Stimulated activated CD8-positive, alpha-beta memory T cell treated with anti-CD3 and anti-CD28 coated beads, Interleukin-7, amount 100 ng/mL, for 4 hours (primary cell): ENCODE measurements at places on chromosomes 11 and 22.

DNA sequence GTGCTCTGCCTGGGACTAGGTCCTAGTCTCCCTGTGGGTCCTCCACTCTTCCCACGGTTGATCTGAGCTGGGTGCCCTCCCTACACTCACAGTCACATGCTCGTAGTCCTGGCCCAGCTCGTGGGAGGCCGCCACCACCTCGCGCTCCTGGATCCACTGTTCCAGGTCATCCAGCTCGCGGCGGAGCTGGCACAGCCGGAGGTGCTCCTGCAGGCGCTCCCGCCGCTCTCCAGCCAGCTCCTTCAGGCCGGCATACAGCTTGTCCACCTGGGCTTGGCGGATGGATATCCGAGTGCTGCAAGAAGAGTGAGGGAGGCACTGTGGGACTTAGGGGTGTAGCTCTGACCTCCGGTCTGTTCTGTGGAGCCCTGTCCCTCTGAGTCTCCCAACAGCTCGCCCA lies 14.8 kb upstream of the RBM4B start:
- DNase-seq, result no peak

DNA sequence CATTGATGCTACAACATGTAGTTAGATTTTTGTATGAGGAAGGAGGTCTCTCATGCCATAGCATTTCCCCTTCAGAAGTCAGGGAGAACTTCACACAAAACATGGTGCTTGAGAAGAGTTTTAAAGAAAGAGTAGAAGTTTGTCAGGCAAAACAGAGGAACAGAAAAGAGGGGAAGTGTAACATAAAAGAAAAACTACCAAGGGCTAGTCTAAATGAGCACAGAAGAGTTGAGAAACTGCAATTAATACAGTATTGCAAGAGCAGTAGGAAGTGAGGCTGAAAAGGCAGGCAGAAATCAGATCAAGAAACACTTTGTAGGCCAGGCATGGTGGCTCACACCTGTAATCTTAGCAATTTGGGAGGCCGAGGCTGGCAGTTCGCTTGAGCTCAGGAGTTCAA lies 61.0 kb downstream of the FAM168A start:
- DNase-seq, result no peak

DNA sequence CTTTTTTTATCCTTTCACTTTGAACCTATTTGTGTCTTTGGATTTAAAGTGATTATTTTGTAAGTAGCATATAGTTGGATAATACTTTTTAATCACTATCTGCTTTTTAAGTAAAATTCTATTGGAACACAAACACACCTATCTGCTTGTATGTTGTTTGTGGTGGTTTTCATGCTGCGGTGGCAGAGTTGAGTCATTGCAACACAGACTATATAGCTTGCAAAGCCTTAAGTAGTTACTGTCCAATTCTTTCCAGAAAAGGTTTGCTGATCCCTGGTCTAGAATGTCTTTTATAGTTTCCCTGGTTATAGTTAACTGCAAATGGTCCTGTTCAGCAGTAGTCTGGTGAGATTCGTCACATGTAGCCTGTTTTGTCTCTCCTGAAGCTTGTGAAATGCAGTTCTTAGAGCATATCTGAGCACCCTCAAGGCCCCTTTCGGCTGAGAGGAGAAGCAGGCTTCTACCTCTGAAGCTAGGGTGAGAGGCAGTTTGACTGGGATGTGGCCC lies 21.5 kb downstream of the SHANK3 start:
- DNase-seq, result no peak

DNA sequence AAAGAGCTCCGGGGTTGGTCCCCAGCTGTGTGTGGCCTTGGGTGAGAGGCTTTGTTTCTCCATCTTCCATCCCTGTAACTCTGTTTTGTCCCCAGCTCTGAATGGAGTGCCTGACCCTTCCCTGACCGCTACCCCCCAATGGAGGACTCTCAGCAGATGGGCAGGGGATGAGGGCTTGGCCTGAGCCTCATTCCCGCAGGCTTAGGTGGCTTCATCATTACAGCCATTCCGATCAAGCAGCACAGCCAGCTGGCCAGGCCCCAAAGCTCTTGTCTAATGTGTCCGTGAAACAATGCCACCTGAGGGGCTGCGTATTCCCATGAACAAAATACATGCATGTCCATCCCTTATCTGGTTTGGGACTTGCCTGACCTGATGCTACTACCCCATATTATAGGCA lies 3.9 kb upstream of the CDC42EP2 start:
- DNase-seq, result no peak

DNA sequence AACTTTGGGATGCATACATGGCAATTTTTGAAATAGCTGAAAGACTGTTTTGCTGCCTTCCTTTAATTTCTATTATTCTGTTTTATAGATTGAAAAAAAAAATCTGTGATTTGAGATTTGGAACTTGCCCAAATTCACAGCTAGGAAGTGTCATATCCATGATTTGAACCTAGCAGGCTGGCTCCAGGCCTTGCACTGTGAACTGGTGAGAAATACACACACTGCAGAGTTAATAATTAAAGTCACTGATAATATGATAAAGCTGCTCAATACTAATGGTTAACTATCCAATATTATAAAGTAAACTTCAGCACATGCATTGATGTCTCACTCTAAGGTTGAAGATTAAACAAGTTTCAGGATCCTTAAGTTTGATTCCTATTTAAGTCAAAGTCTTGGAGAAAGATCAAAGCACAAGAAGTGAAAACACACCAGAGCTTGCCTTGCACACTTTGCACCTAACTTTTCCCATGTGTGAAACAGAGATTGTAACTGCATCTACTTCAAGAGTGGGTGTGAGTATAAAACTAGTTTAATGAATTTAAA lies 150.6 kb upstream of the CCDC179 start:
- DNase-seq, result no peak

GRCh38 chr11:126810776-126811175 lies 189.8 kb downstream of the KIRREL3 start:
- DNase-seq, result no peak

DNA sequence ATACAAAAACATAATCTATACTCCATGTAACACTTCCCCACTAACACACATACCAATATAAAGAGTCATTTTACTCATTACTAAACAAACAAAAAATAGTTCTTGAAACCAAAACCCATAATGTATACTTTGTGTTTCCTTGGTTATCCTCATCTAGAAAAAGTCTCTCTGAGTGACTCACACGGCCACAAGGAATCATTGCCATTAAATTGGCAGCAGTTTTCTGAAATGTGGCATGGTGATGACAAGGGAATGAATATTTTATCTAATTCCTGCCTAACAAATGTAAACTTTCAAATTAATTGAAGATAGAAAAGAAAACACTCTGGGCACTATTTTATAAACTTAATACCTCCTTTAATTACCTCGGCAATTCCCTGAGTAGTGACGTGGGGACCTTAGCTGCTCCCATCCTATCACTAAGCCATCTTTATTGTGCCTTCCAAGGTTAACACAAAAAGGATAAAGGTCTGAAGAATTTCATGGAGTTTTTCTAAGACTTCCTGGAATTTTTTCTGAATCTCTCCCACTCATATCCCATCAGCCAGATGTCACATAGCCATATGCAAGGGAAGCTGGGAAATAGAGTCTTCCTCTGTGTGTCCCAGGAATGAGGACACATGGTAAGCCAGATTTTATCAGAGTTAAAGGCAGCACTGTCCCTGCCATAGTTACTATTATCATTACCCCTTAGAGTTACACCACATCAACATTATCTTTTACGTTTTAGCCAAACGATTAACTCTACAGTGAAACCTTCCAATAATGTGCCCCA lies 857.2 kb upstream of the TENM4 start:
- no peak for DNase-seq

DNA sequence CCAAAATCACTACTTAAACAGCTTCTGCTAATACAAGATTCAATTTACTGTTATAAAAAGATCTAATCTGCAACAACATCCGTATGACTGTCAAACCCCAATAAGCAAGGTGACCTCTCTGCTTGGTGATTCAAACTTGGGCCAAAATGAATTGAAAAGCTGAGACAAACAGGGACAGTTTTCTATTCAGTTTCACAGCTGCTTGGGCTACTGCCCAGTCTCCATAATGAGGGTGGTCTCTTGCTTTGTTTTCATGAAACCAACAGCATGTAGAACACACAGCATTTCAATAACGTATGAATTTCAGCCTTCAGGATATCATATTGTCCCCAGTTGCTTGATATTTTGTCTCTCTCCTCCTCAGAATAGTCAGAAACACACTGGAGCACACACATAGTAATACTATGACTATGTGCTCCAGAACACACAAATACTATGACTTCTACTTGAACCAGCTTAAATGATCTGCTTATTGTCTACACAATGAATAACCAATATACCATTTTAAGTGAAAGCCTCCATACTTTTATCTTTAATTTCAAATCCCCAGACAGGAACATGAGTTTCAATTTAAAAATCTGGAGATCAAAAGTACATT lies 285.0 kb downstream of the TTC28 start:
- no peak for DNase-seq

GRCh38 chr11:72829884-72830533 lies 15.8 kb downstream of the ATG16L2 start:
- no peak for DNase-seq

- DNase-seq, result no peak
Measured at GRCh38 chr11:79363861-79364378, 76.9 kb downstream of the TENM4 start.

- no peak for DNase-seq
Measured at GRCh38 chr11:134244593-134244992, 8.6 kb downstream of the THYN1 start.

- DNase-seq, result no peak
Measured at GRCh38 chr11:118194835-118195627, 18.6 kb upstream of the SCN2B start.

DNA sequence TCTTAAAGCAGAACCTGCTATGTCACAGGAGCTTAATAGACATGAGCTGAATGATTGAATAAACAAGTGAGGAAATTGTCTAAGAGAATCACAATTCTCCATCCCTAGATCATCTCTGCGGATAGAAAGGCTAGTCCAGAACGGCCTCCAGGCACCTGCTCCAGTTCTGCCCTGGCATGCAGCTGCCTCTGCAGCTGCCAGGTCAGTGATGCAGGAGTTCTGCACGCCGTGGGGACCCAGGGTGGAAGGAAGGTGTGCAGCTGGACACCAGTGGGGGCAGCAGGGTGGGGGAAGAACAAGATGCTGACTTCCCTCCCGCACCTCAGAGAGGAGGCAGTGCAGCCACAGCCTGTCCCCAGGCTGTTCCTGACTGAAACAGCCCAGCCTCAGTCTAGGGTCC lies 192.1 kb upstream of the NCAM1 start:
- no peak for DNase-seq

- DNase-seq, result no peak
Measured at GRCh38 chr11:119438599-119438998, 15.6 kb upstream of the THY1 start.

GRCh38 chr11:65500387-65501185 lies 1.7 kb downstream of the MALAT1 start:
- DNase-seq, result no peak

DNA sequence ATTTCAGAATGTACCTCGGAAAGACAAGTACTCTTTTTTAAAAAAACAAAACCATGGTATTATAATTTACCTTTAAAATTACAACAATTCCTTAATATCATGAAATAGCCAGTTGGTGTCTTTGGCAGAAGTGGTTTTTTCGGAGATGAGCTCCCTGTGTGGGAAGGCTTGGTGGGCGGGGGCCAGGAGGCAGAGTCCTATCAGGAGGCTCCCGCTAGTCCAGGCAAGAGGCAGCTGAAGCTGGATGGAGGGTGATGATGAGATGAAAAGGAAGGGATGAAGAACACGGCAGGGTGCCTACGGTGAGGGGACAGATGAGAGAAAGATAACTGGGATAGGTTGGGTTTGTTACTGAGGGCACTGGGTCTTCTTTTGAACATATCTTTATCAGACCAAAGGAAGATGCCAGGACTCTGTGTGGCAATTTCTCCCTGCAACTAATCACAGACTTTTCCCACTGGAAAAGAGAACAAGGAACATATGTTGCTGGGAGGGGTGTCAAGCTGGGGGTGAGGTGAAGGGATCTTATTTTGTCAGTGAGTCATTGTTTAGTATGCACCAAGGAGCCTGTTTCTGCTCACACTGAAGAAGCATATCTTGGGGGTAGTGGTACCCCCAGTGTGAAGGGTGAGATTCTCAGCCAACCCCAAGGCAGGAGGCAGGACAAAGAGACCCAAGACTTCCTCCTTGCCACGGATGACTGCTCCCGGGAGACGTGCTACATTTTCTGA lies 91.5 kb upstream of the YWHAH start:
- no peak for DNase-seq

DNA sequence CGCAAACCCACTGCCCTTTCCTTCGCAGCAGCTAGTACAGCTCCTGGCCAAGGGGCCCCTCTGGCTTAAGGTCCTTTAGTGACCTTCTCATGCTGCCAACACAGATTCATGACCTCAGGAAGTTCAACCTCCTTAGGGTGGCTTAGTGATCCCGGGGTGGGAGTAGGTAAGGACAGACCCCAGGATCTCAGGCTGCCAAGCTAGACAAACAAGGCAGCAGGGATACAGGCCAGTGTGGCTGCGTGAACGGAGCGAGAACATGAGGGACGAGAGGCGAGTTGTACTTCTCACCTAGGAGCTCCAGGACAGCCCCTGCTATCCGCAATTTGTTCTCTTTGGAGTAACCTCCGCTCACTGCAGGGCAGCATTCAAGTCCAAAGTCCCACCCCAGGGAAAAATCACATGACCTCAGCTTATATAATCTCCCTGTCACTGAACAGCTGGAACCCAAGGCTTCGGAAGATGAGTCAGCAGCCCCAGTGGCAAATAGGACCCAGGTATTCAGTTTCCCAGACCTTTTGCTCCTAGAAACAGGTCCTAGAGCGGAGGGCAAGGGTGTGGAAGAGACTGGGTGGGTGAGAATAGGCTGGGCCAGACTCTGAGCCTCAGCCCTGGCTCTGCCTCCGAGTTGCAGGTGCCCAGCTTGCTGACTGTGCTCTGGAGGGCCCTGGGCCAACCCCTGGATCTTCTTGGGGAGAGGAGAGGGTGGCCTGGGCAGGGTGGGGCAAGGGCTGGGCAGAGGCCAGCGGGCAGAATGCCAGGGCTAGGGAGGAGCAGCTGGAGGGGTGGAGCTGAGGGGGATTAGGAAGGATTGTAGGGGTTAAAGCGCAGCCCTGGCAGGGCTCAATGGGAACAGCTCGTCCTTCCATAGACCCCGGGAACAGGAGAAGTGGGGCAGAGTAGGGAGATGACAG lies 13.1 kb downstream of the USP2 start:
- no peak for DNase-seq

- no peak for DNase-seq
Measured at GRCh38 chr22:23384923-23385677, 195.0 kb downstream of the IGLL1 start.

- DNase-seq, result no peak
Measured at GRCh38 chr11:59666969-59667368, 1.9 kb downstream of the PATL1 start.

GRCh38 chr22:22422629-22423112 lies 85.9 kb downstream of the ZNF280B start:
- DNase-seq, result peak; percentile 35

DNA sequence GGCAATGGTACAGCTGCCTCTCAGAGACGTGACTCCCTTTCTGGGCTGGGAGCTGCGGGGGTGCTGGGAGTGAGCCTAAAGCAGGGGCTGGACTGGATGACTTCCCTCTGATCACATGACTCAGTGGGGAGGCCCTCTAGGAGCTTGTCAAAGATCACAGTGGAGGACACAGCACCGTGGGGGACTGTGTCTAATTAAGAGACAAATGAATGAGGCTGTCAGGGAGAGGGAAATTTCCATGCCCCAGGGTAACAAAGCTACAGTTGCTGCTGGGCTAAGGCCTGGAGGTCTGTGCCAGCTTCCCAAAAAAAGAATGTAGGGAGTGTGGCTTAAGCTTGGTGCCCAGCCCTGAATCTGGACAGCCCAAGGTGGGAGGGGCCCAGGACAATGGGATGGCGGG lies 262.8 kb upstream of the PLET1 start:
- no peak for DNase-seq

GRCh38 chr11:39021539-39021938 lies 2423.5 kb upstream of the RAG2 start:
- DNase-seq, result no peak
